Lung microvascular endothelial cell (primary cell): ENCODE measurements at places on chromosomes 16 and 17.

- DNase-seq = no peak
Observed at GRCh38 chr17:31392002-31392855, 754 bp downstream of the RAB11FIP4 start.

DNA sequence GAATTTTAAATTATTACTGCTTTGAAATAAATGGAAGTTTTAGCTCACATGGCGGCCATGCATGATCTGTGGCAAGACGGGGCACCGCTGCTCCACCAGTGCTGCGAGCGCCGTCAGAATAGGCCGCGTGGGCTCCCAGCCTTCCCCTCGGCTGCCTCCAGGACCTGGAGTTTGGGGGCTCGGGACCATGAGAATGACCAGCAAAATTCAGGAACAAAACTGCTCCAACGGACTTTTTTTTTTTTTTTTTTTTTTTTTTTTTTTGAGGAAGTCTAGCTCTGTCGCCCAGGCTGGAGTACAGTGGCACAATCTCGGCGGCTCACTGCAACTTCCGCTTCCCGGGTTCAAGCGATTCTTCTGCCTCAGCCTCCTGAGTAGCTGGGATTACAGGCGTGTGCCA, 38.3 kb upstream of the AKAP1 start:
- no peak for DNase-seq

DNA sequence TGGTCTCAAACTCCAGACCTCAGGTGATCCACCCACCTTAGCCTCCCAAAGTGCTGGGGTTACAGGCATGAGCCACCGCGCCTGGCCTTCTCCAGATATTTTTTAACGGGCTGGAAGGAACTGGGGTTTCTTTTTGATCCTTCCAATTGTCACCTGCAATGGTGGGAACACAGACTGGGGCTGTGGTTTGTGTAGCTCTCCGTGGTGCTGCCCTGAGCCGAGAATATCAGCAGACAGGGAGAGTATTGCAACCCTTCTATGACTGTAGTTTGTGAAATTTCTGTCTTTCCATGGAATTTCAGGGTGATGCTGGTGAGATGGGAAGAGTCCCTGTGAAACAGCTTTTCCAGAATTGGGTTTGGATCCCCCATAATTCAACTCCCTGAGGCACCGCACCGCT, 263.5 kb downstream of the ENGASE start:
- no peak for DNase-seq

- peak; percentile 36 for DNase-seq
Observed at GRCh38 chr17:64174686-64175456, 44.9 kb upstream of the ERN1 start.

DNA sequence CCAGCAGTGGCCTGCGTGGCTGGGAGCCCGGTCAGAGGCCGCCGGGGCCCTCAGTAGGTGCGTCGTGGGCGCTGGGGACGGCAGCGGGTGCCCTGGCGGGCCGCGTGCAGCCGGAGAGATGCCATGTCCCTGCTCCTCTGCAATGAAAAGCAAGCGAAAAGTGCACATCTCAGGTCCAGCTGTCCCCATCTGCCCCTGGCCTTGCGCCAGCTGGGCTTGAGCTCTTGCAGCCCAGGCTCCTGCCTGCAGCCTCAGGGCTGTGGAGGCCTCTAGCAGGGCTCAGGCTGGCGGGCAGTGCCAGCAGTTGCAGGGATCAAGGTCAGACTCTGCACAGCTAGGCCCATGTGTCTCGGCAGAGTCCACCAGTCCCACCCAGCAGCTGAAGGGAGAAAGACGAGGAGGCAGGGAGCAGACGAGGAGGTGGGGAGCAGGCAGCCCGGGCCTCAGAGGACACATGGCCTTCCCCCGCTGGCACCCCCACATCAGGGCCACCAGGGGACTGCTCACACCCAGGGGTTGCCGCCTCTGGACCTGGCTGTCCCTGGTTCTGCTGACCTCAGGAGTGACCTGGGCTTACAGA, 11.2 kb downstream of the SLC16A3 start:
- no peak for DNase-seq

GRCh38 chr17:21283482-21284318, 811 bp upstream of the MAP2K3 start:
- peak; percentile 69 for DNase-seq

- no peak for DNase-seq
Observed at GRCh38 chr17:75491680-75492079, 23.7 kb downstream of the CASKIN2 start.

DNA sequence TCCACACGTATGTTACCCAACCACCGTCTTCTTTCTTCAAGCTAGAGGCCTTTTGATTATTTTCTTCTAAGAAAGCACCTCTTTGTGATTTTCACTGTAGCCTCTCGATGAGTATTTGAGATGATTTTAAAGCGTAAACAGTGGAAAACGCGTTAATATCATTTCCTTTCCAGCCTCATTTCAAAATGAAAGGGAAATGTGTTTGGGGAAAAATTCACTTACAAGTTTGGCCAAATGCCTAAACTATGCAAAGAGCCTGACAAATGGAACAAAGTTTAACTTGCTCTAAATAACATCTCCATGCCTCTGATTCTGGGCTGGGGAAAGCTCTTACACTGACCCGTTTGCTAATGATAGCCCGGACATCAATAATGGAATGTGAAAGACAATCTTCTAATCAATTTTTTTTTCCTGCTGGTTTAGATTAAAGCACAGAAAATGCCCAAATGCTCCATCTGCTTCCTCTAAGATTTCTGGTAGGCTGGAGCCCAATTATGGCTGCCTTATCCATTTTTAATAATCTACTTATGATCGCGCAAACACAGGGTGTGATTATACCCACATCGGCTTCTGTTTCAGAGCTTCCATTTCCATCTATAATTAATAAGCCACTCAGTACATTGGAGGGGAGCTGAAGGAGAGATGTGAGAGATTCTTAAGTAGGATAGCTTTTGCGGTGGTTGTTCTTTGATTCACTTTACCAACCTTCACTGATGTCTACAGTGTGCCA, 43.5 kb downstream of the HS3ST2 start:
- peak; percentile 70 for DNase-seq

DNA sequence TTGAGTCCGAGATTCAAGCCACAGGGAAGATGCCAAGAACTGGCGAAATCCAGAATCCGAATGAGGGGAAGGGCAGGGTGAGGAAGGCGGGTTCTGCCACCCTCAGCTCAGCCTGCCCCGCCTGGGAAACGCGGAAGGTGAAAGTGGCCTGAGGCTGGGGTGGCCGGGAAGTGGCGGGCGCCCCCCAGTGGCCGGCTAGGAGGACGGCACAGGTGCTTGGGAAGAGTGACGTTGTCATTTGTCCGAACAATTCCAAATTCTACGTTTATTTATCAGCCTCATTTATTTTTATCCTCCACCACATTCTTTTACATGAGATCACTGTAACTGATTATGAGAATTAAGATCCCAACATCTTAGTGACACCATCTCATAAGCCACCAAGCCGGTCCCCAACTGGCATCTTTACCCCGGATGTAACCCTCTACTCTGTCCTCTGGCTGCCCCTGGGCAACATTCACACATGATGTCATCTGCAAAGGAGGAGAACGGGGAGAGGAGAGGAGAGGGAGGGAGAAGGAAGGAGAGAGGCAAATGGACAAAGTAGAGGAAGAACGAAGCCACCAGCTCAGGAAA, 21.3 kb downstream of the SRCIN1 start:
- DNase-seq = peak; percentile 53

GRCh38 chr17:76732734-76733617, 4.2 kb downstream of the SRSF2 start:
- no peak for DNase-seq

GRCh38 chr16:4813251-4814003, 11.0 kb upstream of the ROGDI start:
- no peak for DNase-seq

GRCh38 chr16:50857881-50858280, 116.0 kb downstream of the CYLD start:
- no peak for DNase-seq

DNA sequence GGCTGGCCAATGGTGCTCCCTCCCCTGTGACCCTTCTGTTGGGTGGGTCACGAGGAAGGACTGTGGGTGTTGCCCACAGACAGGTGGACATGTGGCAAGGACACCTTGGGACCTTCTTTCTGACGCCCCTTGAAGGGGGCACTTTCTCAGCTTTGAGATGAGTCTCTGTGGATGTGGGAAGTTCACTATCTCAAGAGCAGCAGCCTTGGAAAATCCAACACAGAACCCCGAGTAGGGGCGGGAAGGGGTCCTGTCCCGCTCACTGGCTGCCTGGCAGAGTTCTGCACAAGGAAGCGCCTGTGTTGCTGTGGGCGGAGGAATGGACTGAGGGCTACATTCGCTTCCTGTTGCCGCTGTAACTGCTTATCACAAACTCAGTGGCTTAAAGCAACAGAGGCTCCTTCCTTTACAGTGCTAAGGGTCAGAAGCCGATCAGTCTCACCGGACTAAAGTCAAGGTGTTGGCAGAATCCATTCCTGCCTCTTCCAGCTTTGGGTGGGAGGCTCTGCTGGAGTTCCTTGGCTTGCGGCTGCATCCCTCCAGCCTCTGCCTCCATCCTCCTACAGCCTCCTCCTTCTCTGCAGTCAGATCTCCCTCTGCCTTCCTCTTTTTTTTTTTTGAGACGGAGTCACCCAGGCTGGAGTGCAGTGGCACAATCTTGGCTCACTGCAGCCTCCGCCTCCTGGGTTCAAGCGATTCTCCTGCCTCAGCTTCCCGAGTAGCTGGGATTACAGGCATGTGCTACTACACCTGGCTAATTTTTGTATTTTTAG, 305.2 kb downstream of the SEC14L1 start:
- peak; percentile 71 for DNase-seq

DNA sequence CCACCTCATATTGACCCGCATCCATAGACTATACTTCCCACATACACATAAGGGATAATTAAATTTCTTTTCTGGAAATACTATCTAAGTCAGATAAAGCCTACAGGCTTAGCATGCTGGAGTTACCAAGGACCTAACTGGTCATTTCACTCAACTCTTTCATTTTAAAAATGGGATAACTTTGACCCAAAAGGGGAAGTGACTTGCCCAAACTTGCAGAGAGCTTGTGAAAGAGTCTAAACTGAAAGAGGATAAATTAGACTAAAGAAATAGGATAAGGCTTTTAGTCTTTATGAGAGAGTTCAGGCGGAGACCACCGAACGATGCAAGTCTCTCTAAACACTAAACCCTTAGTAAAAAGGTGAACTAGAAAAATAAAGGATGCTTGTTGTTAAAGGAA, 3.9 kb upstream of the KRT33A start:
- no peak for DNase-seq

DNA sequence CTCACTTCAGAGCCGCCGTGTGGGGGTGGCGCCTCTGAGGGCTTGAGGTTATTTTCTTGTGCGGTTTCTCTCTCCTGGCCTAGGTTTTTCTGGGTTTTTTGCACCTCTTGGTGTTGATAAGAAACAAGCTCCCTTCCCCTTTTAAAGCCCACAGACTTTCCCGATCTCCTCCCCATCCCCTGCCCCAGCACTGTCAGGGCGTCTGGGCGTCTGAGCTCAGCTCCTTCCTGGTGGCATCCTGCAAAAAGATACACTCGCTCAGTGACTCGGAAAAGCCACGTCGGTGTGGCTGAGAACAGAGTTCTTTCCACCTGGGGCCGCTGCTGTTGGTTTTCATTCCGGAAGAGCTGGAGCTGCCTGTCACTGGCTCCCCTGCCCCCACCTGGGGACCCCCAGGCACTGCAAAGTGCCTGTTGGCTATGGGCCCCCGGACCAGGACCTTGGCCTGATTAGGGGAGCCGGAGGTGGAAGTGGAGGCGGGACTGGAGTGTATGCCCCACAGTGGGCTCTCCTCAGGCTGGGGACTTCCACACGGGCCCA, 14.5 kb downstream of the BAIAP2 start:
- no peak for DNase-seq

- peak; percentile 28 for DNase-seq
Observed at GRCh38 chr17:76515274-76515949, 14.2 kb upstream of the RHBDF2 start.

- DNase-seq = no peak
Observed at GRCh38 chr17:44144966-44145739, 3.4 kb downstream of the HROB start.

DNA sequence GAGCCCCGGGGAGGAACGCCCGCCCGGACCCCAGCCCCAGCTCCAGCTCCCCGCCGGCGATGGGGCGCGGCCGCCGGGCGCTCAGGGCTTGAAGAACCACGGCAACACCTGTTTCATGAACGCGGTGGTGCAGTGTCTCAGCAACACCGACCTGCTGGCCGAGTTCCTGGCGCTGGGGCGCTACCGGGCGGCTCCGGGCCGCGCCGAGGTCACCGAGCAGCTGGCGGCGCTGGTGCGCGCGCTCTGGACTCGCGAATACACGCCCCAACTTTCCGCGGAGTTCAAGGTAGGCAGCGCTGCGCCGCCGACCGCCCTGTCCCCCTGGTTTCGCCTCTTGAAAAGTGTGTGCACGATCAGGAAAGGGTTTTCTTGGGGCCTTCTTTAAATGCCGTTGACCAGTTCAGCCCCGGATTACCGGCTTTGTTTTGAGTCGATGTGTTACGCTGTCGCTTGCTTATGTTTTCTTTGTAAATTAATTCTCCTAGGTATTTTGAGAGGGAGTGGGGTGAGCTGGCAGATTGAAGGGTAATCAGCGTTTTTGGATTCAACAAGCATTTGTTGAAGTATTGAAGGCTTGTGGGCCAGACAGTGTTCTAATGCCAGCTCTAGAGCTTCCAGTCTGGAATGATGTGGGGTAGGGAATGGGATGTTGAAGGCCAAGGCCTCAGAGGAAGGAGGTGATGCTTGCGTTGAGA, 681 bp downstream of the USP43 start:
- peak; percentile 22 for DNase-seq

GRCh38 chr17:76398523-76399174, 14.2 kb downstream of the SPHK1 start:
- DNase-seq = no peak

DNA sequence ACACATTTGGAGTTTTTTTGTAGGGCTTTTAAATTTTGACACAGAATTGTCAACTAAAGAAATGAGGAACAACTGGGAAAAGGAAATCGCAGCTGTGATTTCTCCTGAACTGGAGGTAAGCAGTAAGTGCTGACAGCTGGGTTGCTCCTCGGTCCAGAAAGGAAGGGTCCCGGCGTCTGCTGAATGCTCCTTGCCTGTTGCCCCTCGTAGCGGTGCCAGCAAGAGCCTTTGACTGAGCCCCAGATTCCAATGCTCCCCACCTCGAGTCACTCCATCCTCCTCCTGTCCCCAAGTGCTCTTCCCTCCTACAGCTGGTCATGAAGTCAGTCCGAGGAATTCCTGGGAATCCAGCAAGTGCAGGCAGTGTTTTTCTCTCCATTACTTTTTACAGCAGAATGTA, 32.0 kb upstream of the ENDOV start:
- no peak for DNase-seq
